ENCODE measurements at places on chromosomes 1 and 21.

- DNase-seq = no peak
- H3K4me3 ChIP-seq = no peak overlapping the region
- H3K36me3 ChIP-seq = no peaks in the 10 kb centered on the region
- no peaks in the 10 kb centered on the region for H3K27me3 ChIP-seq
- peaks cover 9% of the 10 kb centered on the region for H3K4me1 ChIP-seq
- H3K27ac ChIP-seq = no peak overlapping the region
Observed at GRCh38 chr1:14876747-14877146, 276.8 kb upstream of the TMEM51 start.

DNA sequence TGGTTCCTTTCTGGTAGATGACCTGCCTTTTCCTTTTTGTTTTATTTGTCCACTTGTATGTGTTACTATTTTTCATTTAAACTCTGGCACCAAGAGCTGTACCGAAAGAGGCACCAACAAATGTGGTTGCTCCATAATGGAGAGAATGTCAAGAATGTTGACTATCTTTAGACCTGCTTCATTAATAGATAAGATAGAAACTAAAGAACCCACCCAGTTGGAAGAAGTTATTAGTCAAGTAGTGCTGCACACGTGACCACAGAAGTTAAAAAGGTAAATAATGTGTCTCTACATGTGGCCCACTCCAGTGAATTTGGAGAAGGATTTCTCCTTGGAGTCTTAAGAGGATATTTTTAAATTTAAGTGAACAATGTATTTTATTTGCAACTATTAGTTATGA is 9.3 kb downstream of the ATP1A1 start:
- H3K4me1 ChIP-seq = peaks cover 40% of the 10 kb centered on the region
- peaks cover 8% of the 10 kb centered on the region for H3K36me3 ChIP-seq
- no peak overlapping the region for H3K27ac ChIP-seq
- no peak overlapping the region for H3K4me3 ChIP-seq

DNA sequence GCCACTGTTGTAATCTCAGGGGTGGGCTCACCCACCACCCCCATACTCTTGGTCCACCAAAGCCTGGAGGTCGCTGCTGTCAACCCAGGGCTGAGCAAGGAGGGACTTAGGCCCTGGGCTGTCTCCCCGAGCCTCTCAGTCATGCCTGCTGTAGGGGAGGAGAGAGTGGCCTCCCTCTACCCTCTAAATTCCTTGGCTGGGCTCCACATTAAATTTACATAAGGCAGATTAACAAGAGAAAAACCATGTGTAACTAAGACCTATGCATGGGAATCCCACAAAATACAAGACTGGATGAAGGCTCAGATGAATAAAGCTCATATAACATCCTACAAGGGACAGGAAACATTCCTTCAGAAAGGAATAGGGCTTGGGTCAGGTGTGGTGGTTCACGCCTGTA is 1.8 kb upstream of the PIK3CD start:
- DNase-seq = no peak
- H3K36me3 ChIP-seq = no peaks in the 10 kb centered on the region
- H3K27ac ChIP-seq = no peak overlapping the region
- peaks cover 56% of the 10 kb centered on the region for H3K27me3 ChIP-seq
- no peak overlapping the region for H3K4me3 ChIP-seq

DNA sequence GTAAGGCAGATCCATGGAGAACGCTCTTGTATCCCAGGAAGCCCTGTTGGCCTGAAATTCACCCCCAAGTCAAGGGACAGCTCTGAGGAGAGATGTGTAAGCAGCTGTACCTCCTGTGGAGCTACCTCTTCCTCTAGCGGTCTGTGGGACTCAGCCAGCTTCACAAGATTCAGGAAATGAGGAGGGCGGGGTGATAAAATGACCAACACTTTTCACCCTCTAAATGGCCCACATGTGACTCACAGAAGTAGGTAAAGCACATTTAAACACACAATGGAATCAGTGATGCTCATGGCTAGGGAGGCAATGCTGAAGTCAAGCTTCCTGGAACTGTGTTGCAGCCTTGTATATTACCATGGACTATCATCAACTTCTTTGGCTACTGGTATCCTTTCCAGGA is at the start of gene SH2D1B:
Gene SH2D1B, minus strand, starts transcription at position 135 of the 400 bp plus-strand sequence. Its CDS starts 120 bp downstream, at position 15.
- H3K4me3 ChIP-seq = no peak within 1 kb of the TSS
- DNase-seq = no peak
- H3K4me1 ChIP-seq = no peaks in the 10 kb centered on the region
- no peak within 1 kb of the TSS for H3K27ac ChIP-seq
- H3K36me3 ChIP-seq = no peaks in the 10 kb centered on the region

GRCh38 chr1:29669912-29670311 is 433.6 kb downstream of the PTPRU start:
- no peaks in the 10 kb centered on the region for H3K36me3 ChIP-seq
- H3K4me1 ChIP-seq = peaks cover 9% of the 10 kb centered on the region
- no peak overlapping the region for H3K27ac ChIP-seq
- H3K27me3 ChIP-seq = no peaks in the 10 kb centered on the region
- no peak overlapping the region for H3K4me3 ChIP-seq

DNA sequence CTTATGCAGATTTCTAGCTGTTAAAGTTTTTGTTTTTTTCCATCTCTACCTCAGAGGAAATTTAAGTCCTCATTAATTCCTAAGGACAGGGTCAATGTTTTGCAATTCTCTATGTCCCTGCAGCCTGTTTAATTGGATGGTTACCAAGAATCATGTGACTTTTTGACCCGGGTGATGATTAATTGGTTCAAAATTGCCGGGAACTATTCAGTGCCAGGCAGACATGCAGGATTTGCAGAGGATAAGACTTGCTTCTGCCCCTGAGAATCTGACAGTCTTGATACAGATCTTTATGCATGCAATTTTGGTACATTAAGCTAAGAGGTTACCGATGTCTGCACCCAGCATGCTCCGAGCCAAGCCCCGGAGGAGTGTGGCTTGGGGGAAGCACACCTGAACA is 87.9 kb downstream of the PLPP3 start:
- H3K36me3 ChIP-seq = no peaks in the 10 kb centered on the region
- no peak for DNase-seq
- H3K4me1 ChIP-seq = peaks cover 29% of the 10 kb centered on the region
- no peaks in the 10 kb centered on the region for H3K27me3 ChIP-seq
- no peak overlapping the region for H3K27ac ChIP-seq
- H3K4me3 ChIP-seq = no peak overlapping the region

- DNase-seq = no peak
- H3K36me3 ChIP-seq = no peaks in the 10 kb centered on the region
- H3K27ac ChIP-seq = no peak overlapping the region
- H3K4me3 ChIP-seq = peak overlapping the region; percentile 96
Observed at GRCh38 chr1:56575865-56576264, 3.5 kb downstream of the PLPP3 start.

DNA sequence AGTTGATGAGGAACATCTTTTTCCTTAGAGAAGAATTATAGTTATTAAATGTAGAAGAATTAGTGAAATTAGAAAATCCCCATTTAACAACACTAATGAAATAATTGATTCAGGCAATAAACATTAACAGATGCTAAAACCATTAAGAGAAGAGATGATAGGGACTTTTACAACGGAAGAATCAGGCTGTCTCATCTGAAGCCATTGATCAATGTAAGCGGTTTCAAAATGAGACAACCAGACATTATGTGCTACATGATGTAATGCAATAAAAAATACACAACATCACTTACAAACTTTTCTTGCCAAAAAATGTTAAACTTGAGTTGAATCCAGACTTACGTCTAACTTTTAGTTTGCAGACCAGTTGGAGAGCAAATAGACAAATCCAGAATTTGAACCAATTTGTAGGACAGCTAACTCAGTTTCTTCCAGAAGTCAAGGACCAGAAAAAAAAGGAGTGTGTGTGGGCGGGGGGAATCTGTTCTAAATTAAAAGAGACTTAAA is 165.4 kb upstream of the DPT start:
- DNase-seq = no peak
- no peaks in the 10 kb centered on the region for H3K27me3 ChIP-seq
- H3K36me3 ChIP-seq = no peaks in the 10 kb centered on the region
- H3K4me3 ChIP-seq = no peak overlapping the region

DNA sequence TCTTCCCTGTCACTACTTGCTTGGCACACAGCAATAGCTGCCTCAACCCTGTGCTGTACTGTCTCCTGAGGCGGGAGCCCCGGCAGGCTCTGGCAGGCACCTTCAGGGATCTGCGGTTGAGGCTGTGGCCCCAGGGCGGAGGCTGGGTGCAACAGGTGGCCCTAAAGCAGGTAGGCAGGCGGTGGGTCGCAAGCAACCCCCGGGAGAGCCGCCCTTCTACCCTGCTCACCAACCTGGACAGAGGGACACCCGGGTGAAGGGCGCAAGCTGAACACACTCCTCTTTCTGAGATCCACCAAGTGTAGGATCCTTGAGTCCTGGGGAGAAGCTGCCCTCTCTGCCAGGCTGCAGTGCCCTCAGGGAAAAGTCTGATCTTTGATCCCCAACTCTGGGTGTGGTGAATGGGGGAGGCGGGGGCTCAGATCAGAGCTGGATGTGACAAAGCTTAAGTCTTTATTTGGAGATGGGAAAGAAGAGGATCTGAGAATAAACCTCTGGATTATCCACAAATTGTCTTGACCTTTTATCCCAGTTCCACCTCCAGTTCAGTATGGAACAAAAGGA is 1.2 kb downstream of the RXFP4 start:
- peaks cover 10% of the 10 kb centered on the region for H3K4me1 ChIP-seq
- no peak for DNase-seq
- no peaks in the 10 kb centered on the region for H3K36me3 ChIP-seq
- no peaks in the 10 kb centered on the region for H3K27me3 ChIP-seq
- H3K27ac ChIP-seq = no peak overlapping the region

DNA sequence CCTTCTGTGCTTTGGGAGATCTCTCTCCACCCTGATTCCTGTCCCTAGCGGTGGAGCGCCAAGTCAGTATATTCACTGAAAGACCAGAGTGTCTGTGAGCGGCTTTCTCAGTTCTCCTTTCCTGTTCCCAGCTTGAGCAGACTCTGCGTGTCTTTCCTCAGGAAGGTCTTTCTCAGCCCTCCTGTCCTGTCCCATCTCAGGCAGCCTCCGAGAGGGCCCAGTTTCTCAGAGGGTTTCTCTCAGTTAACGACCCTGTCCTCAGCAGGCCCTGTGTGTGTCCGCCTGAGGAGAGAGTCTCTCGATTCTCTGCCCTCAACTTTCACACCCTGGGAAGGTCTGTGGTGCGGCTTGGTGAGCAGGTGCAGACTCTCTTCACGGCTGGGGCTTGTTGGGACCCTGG is 34.0 kb upstream of the CHIT1 start:
- H3K4me1 ChIP-seq = peaks cover 5% of the 10 kb centered on the region
- no peak for DNase-seq
- peaks cover 12% of the 10 kb centered on the region for H3K27me3 ChIP-seq
- no peak overlapping the region for H3K4me3 ChIP-seq

DNA sequence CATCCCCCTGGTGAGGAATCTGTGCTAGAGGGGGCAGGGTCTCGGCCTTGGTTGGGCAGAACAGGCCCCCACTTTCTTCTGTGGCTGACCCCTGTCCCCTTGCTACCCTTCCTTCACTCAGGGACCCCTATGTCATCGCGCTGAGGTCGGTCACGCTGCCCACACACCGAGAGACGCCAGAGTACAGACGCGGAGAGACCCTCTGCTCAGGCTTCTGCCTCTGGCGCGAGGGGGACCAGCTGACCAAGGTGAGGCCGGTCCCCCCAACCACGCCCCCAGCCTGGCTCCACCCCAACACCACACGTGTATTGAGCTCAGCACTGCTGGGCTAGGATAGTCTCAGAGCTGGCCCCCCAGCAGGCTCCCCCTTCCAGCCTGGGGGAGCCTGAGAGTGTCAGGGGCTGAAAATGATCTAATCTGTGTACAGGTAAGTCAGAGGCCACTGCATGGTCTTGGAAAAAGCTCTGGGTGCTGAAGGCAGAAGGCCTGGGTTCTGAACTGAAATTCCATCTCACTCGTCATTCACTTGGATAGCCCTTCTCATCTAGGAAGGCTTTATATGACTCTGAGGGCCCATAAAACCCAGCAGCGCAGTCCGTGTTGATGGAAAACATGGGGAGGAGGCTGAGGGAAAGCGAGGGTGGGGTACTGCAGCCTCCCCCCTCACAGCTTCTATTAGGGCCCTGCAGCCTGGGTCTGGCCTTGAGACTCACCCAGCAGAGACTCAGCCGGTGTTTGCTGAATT is 15.3 kb downstream of the FAM151A start:
- H3K27ac ChIP-seq = no peak overlapping the region
- H3K4me3 ChIP-seq = no peak overlapping the region
- no peak for DNase-seq
- H3K27me3 ChIP-seq = no peaks in the 10 kb centered on the region
- H3K4me1 ChIP-seq = peaks cover 13% of the 10 kb centered on the region
- no peaks in the 10 kb centered on the region for H3K36me3 ChIP-seq

DNA sequence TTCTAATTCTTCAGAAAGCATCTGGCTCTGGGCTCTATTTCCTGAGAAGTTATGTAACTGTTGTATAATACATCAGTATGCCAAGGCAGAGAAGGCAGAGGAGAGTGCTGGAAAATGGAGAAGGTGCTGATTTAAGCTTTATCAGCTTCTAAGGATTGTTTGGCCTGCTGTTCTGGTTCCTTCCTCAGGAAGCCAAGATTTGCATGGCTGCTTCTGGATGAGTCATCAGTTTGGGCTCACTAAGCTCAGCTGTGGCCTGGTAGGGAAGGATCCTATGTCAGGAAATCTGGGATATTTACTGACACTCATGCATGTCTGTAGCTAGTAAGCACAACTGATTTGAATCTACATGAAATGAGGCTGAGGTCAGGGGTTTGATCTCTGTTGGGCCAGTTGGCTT is 73.2 kb upstream of the ADGRL4 start:
- H3K27ac ChIP-seq = no peak overlapping the region
- H3K27me3 ChIP-seq = no peaks in the 10 kb centered on the region
- H3K36me3 ChIP-seq = no peaks in the 10 kb centered on the region

DNA sequence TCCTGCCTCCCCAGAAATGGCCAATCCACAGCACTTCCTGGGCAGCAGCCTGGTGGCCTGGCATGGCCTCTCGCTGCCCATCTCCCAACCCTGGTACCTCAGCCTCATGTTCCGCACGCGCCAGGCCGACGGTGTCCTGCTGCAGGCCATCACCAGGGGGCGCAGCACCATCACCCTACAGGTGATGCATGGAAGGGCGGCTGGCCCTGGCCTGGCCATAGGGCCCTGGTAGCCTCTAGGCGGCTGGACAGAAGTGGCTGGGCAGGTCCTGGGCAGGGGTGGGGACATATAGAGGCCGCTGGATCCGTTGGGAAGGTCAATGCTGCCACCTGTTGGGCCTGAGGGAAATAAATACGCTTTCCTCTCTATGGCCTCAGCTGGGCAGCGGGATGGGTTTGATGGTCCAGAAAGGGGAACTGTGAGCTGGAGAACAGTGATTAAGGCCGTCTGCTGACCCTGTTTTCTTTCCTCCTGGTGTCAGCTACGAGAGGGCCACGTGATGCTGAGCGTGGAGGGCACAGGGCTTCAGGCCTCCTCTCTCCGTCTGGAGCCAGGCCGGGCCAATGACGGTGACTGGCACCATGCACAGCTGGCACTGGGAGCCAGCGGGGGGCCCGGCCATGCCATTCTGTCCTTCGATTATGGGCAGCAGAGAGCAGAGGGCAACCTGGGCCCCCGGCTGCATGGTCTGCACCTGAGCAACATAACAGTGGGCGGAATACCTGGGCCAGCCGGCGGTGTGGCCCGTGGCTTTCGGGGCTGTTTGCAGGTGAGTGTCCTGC is 14.4 kb downstream of the CELSR2 start:
- H3K27ac ChIP-seq = no peak overlapping the region
- H3K27me3 ChIP-seq = no peaks in the 10 kb centered on the region

- H3K4me3 ChIP-seq = no peak overlapping the region
- no peaks in the 10 kb centered on the region for H3K27me3 ChIP-seq
- H3K36me3 ChIP-seq = no peaks in the 10 kb centered on the region
- no peak for DNase-seq
Observed at GRCh38 chr1:203742436-203742835, 22.5 kb upstream of the LAX1 start.

GRCh38 chr1:19274636-19275035 is 13.9 kb downstream of the AKR7A3 start:
- no peak overlapping the region for H3K4me3 ChIP-seq
- no peak overlapping the region for H3K27ac ChIP-seq

GRCh38 chr1:4585216-4585615 is 69.2 kb upstream of the AJAP1 start:
- DNase-seq = peak; percentile 71
- no peak overlapping the region for H3K4me3 ChIP-seq
- H3K27ac ChIP-seq = no peak overlapping the region
- H3K4me1 ChIP-seq = no peaks in the 10 kb centered on the region

All from neural progenitor cell (in vitro differentiated cells).